ENCODE measurements at places on chromosomes 1 and 21.
A peak's percentile ranks its signal among the peaks of the same experiment; 100 is the strongest.

DNA sequence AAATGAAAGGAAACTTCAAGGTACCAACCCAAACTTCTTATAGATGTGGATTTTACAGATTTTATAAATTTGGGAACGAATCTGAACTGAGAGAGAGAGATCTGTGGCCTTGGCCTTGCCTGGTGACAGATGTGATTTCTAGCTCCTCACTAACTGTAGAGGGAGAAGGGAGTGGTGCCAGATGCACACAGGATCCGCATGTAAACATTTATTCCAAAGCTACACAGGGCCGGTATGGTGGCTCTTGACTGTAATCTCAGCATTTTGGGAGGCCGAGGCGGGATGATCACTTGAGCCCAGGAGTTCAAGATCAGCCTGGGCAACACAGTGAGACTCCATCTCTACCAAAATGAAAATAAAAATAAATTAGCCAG lies 77.1 kb downstream of the PGBD5 start:
- DNase-seq: no peak

GRCh38 chr1:65509912-65510680 lies 89.6 kb downstream of the LEPR start:
- peak; percentile 52 for DNase-seq

DNA sequence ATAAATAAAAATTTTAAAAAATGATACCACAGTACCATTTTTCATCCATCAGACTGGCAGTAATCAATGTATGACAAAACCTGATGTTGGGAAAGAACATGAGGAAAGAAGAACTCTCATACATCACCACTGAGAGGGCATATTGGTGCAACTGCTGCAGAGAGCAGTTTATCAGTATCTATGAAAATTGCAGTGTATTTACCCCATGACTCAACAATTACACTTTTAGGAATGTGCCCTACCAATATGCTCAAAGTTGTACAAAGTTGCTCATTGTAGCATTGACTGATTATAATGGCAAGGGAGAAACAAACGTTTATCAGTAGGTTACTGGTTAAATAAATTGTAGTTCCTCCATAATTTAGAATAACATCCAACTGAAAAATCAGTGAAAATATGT lies 36.7 kb downstream of the CATSPERE start:
- DNase-seq: no peak

GRCh38 chr1:15870421-15870820 lies 22.9 kb downstream of the SPEN start:
- DNase-seq: no peak

DNA sequence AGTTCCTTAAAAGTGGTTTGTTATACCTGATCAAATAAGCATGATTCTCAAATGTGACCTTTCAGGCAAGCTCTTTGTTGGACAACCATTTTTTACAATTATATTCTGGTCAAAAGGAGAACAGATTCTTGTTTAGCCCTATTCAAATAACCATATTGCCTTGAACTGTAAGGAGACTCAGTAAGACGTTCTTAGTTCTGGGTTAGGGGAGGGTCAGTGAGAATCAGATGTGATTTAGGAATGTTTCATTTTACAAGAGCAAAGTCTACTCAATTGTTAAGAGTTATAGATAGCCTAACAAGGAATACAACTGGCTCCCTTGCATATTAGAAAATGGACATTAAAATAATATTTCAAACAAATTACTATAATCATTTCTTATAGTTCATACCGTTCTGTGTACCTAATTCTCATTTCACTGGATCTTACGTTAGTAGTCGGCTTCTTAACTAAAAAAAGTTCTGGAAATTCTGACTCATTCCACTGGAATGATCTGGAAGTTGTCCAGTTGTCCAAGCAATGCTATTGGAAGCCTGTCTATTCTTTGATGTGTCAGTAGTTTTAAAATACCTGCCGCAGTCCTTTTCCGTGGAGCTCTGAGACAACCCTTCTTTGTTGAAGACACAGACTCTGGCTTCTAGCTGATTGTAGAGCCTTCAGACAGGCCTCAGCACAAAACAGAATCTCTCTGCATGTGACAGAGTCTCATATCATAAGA lies 88.8 kb downstream of the MAST2 start:
- DNase-seq: peak; percentile 91

DNA sequence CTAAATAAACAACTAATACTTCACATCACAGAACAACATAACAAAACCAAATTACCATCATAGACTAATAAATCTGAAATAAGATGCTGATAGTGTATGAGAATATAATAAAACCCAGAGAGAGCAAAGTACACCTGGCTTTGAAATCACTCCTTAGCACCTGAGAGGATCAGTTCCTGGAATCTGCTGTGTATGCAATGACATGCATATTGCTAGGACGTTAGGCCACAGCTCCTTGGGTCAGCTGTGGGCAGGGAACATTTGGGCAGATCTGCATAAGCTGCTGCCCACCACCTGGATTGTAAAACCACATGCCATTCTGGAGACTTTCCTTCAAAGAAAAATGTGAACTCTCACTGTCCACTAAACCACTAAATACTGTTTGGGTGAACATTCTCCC lies 81.1 kb downstream of the NR5A2 start:
- DNase-seq: no peak
